Adrenal gland (tissue), 19 donors: ENCODE measurements at places on chromosomes 16 and 17.

DNA sequence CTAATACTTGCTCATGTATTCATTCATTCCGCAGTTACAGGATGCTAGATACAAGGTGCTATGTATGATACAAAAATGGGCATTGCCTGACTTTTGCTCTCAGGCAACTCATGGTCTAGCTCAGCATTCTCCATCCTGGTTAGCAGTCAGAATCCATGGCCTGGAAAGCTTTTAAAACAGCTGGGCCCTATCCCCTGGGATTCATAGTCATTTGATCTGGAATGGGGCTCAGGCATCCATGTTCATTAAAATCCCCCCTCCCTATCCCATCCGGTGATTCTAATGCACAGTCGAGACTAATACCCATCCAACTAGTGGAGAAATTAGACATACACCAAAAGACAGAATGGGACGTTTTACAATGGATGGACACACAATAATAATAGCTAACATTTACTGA lies 104.1 kb upstream of the TMEM132E start:
- no peaks in the 10 kb centered on the region for H3K4me1 ChIP-seq
- H3K27ac ChIP-seq, result no peak overlapping the region
- no peaks in the 10 kb centered on the region for H3K36me3 ChIP-seq
- DNase-seq, result no peak
- peaks cover 5% of the 10 kb centered on the region for H3K27me3 ChIP-seq

DNA sequence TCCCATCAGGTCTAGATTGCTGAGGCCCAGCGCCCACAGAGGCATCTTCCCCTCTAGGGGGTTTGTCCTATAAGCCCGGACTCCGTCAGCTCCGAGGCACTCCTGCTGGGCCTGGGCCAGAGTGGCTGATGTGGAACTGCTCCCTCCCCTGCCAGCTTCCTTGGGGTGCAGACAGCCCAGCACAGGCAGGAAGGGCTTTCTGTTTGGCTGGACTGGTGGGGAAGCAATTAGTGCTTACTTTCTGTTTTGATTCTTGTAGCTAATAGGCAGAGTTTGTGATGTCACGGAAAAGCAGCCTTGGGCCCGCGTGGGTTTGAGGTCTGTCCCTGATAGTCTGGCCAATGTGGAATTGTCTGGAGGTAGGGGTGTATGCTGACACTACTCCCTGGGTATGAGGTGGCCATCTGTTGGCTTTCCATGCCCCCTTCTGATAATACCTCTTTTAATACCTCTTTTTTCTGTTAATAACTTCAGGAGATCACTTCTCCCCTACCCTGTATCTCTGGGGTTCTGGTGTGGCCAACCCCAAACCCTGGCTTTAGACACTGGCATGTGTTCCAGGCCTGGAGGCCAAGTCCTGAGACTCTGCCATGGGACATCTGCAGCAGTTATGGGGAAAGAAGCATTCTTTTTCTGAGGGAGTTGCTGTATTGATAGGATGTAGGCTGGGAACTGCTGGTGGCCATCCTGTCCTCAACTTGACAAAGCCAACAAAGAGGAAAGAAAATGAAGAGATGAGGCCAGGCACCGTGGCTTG lies 190.9 kb downstream of the RAB11FIP4 start:
- peaks cover 6% of the 10 kb centered on the region for H3K4me1 ChIP-seq
- H3K27me3 ChIP-seq, result no peaks in the 10 kb centered on the region
- H3K36me3 ChIP-seq, result no peaks in the 10 kb centered on the region
- no peak overlapping the region for H3K4me3 ChIP-seq

DNA sequence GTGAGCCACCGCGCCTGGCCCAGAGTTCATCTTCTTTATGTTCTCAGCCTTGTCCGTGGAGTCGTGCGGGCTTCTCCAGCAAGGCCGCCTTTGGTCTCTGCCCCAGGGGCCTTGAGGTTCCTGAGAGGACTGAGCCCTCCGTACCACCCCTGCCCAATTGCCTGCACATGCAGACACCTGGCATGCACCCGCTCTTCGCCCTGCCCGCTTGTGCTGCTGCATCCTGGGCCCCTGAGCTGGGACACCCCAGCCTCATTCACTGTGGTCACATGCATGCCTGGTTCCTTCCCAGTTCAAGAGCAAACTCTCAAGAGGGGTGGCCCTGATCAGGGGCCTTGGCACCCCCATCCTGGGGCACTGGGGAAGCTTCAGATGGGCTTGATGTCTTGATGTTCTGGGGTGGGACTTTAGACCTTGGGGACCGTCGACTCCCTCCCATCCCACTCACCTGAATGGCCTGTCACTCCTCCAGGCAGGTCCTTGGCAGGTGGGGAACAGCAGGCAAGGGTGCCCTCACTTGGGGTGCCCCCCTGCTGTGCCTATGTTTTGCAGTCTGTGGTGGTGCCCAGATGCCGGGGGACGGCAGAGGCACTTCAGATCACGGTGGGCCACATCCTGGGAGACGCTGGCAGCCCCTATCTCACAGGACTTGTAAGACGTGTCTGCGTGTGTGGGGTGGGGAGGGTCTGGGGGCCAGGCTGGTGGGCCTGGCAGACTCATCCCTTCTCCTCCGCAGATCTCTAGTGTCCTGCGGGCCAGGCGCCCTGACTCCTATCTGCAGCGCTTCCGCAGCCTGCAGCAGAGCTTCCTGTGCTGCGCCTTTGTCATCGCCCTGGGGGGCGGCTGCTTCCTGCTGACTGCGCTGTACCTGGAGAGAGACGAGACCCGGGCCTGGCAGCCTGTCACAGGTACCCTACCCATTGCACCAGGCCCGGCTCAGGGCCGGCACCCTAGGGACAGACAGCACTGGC lies 12.7 kb upstream of the SPNS2 start:
- no peaks in the 10 kb centered on the region for H3K36me3 ChIP-seq
- no peaks in the 10 kb centered on the region for H3K27me3 ChIP-seq
- no peak for DNase-seq
- no peak overlapping the region for H3K4me3 ChIP-seq
- H3K4me1 ChIP-seq, result no peaks in the 10 kb centered on the region
- no peak overlapping the region for H3K27ac ChIP-seq

GRCh38 chr16:3028716-3029319 lies 5.0 kb downstream of the THOC6 start:
- H3K27me3 ChIP-seq, result peaks cover 23% of the 10 kb centered on the region
- no peak overlapping the region for H3K4me3 ChIP-seq
- peaks cover 16% of the 10 kb centered on the region for H3K36me3 ChIP-seq
- peaks cover 23% of the 10 kb centered on the region for H3K4me1 ChIP-seq
- no peak overlapping the region for H3K27ac ChIP-seq
- no peak for DNase-seq

DNA sequence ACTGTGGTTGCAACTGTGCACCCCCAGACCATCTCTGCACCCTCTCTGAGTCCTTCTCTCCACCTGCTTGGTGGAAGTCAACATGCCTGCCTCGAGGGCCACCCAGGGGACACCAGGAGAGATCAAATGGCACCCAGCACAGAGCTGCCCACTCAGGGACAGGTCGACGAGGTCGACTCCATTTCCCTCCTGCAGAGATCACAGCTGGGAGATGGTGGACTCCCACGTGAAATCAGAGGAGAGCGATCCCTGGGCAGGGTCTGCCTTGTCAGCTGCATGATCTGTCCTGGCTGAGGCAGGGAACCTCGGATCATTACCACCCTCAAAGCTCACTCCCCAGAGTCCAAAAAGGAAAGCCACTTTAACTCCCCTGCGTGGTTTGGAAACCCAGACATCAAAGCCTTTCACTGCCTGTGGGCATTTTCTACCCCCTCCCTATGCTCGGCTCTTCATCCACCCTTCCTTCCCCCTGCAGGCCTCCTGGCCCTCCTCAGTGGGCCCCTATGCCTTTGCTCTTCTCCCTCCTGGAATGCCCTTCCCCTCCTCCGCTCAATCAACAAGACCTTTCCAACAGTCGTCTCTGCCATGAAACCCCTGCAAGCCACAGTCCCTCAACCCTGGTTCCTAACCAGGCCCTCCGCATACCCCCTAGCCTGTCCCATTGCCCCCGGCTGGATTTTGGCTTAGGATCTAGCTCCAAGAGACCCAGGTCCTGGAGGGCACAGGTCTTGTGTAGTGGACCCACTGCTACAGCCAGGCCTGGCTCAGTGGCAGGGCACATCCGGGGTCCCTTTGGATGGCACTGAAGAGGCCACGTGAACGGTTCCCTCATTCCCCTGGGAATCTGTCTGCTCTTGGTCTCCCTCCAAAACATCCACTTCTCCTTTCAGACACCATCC lies 103.8 kb upstream of the RPL38 start:
- no peak overlapping the region for H3K27ac ChIP-seq
- H3K27me3 ChIP-seq, result no peaks in the 10 kb centered on the region
- no peaks in the 10 kb centered on the region for H3K36me3 ChIP-seq
- DNase-seq, result no peak
- no peak overlapping the region for H3K4me3 ChIP-seq
- H3K4me1 ChIP-seq, result no peaks in the 10 kb centered on the region

DNA sequence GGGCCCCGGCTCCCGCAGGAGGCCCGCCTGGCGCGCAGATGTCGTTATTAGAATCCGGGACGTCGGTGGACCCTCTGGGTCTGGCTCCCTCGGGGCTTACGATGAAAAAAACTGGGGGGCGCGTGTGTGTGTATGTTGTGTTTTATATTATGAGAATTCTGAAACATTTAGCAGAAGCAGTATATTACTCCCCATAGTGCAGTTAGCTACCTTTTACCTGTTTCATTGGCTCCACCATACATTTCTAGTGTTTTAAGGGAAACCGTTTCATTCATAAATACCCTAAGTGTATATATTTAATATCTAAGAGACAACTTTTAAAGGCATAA lies 486 bp upstream of the DNAJA2 start:
- no peak for DNase-seq
- H3K27ac ChIP-seq, result peak overlapping the region; percentile 95
- no peaks in the 10 kb centered on the region for H3K27me3 ChIP-seq
- H3K4me1 ChIP-seq, result peaks cover 42% of the 10 kb centered on the region

- no peaks in the 10 kb centered on the region for H3K36me3 ChIP-seq
- H3K27ac ChIP-seq, result no peak overlapping the region
- peaks cover 31% of the 10 kb centered on the region for H3K4me1 ChIP-seq
- DNase-seq, result no peak
These were observed 128.9 kb upstream of the RCVRN start for GRCh38 chr17:10033959-10034358.

DNA sequence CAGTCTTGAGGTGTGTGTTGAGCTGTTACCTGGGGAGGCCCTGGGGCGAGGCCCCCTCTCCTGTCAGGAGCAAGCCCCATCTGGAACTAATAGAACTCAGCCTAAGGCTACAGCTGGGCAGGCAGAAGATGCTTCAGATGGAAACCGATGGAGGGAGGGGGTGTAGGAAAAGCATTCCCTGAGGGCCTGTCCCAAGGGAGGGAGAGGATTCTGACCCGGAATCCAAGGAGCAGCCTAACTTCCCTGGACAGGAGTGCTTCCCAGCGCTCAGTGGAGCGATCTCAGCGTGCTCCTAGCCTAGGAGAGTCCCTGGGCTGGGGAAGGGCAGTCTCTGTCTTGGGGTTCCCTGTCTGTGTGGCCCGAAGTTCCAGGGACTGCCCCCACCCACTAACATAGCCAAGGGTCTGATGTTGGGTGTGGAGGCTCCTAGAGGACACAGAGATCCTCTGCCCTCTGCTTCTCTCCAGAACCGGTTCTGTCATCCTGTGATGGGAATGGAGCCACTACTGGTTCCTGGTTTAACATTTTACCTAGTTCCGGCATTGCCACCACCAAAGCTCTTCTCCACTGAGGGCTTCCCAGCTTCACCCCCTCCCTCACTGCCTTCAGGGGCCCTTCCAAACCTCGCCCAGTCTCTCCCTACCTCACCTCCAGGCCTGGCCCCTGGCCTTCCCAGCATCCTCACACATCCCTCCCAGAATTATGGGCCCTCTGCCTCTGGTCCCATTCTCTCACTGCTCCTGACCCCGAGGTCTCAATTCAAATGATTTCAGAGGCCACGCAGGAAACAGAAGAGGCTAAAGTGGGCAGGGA lies 58.7 kb downstream of the RTN4RL1 start:
- no peaks in the 10 kb centered on the region for H3K36me3 ChIP-seq
- H3K4me3 ChIP-seq, result no peak overlapping the region
- H3K27me3 ChIP-seq, result no peaks in the 10 kb centered on the region
- no peak overlapping the region for H3K27ac ChIP-seq

GRCh38 chr17:79330696-79331095 lies 256.1 kb downstream of the ENGASE start:
- H3K36me3 ChIP-seq, result no peaks in the 10 kb centered on the region
- no peak for DNase-seq
- H3K27ac ChIP-seq, result no peak overlapping the region

- H3K27me3 ChIP-seq, result no peaks in the 10 kb centered on the region
- H3K27ac ChIP-seq, result no peak overlapping the region
- peaks cover 9% of the 10 kb centered on the region for H3K4me1 ChIP-seq
- no peak for DNase-seq
- no peaks in the 10 kb centered on the region for H3K36me3 ChIP-seq
- H3K4me3 ChIP-seq, result no peak overlapping the region
These were observed 37.3 kb upstream of the MMD start for GRCh38 chr17:55458978-55459377.

DNA sequence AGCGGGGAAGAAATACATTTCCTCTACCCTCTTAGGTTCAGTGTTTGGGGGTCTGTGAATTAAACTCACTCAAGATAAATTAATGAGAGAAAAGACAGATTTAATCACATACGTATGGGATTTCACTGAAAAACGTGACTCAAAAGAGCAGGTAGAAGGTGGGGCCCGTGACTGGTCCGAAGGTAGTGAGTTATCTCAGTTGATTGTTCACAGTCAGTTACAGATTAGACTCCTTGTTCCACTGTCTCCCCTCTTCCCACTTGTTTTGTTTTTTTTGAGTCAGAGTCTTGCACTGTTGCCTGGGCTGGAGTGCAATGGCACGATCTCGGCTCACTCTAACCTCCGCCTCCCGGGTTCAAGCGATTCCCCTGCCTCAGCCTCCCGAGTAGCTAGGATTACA lies 301.2 kb downstream of the SEC14L1 start:
- no peak overlapping the region for H3K4me3 ChIP-seq
- no peaks in the 10 kb centered on the region for H3K27me3 ChIP-seq
- H3K4me1 ChIP-seq, result peaks cover 92% of the 10 kb centered on the region
- H3K36me3 ChIP-seq, result no peaks in the 10 kb centered on the region
- no peak overlapping the region for H3K27ac ChIP-seq
- no peak for DNase-seq

DNA sequence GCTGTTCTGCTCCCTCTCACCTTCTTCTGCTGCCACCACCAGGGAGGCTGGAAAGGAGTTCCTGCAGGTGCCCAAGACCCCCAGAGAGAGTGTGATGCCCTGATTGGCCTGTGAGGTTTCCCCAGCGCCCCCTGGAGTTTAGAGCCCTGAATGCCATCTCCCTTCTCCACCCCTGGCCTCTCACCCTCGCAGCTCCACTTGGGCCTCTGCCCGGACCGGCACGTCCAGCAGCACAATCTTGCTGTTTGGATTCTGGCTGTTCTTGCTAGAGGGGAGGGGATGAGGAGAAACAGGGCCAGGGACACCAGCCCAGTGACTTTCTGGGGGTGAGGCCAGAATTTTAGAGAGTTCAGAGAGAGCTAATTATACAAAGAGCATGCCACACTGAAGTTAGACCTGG lies 12.5 kb upstream of the FAM171A2 start:
- peak; percentile 48 for DNase-seq
- no peak overlapping the region for H3K27ac ChIP-seq
- no peak overlapping the region for H3K4me3 ChIP-seq
- H3K27me3 ChIP-seq, result no peaks in the 10 kb centered on the region

- H3K4me3 ChIP-seq, result no peak overlapping the region
- H3K4me1 ChIP-seq, result no peaks in the 10 kb centered on the region
- no peak for DNase-seq
- no peaks in the 10 kb centered on the region for H3K36me3 ChIP-seq
- no peak overlapping the region for H3K27ac ChIP-seq
- no peaks in the 10 kb centered on the region for H3K27me3 ChIP-seq
These were observed 67.4 kb downstream of the MYH13 start for GRCh38 chr17:10305398-10305797.

- H3K4me3 ChIP-seq, result no peak overlapping the region
- no peak for DNase-seq
- no peaks in the 10 kb centered on the region for H3K36me3 ChIP-seq
- H3K4me1 ChIP-seq, result no peaks in the 10 kb centered on the region
- no peaks in the 10 kb centered on the region for H3K27me3 ChIP-seq
These were observed 17.5 kb upstream of the RPTOR start for GRCh38 chr17:80527016-80527645.
